ENCODE measurements at places on chromosomes 5 and 9.

DNA sequence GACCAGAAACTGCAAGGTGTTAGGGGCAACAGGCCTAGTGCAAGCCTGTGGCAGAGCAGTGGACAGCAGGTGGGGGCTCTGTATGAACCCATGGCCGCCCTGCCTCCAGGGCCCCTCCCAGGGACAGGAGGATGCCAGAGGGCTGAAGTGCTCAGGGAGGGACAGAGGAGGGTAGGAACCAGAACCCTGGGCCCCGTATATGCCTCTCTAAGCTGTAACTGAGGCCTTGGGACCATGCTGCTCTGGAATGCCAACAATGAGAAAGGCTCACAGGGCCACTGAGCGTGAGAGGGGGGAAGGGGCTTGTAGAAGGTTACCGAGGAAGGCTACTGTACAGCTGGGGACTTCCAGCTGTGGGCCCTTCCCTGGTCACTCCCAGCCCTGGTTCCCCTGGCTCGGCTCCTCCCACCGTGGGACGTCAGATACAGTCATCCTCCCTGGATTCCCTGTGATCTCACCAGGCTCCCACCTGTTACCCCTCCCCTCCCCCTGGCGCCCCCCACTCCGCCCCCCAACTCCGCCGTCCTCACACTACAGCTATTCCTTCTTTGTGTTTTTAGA lies 21.1 kb downstream of the AQP7 start:
- no peak for DNase-seq

- DNase-seq, result no peak
Observed at GRCh38 chr9:133472277-133472645, 6.6 kb downstream of the SLC2A6 start.

DNA sequence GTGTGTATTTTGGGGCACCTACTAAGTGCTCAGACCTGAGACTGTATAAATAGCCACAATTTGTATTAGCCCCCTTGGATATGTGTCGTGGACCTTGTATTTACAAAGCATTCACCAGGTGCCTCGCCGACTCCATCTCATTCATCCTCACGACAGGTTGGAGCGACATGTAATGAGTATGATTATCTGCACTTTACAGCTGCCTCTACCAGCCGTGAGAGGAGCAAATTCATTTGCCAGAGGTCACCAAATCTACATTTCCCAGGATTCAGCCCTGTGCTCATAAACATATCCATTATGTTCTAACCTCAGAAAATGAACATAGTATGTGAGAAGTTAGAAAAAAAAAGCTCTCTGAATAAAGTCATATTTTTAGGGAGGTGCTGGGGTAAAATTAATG lies 167.4 kb downstream of the ZDHHC21 start:
- no peak for DNase-seq

DNA sequence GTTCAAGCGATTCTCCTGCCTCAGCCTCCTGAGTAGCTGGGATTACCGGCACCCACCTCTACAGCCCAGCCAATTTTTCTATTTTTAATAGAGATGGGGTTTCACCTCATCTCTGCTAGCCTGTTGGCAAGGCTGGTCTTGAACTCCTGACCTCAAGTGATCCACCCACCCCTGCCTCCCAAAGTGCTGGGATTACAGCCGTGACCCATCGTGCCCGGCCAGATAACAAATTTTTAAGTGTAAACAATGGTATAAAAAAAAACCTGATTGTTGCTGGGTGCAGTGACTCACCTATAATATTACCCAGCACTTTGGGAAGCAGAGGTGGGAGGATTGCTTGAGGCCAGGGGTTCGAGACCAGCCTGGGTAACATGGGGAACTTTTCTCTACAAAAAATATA lies 28.0 kb upstream of the N4BP3 start:
- no peak for DNase-seq

DNA sequence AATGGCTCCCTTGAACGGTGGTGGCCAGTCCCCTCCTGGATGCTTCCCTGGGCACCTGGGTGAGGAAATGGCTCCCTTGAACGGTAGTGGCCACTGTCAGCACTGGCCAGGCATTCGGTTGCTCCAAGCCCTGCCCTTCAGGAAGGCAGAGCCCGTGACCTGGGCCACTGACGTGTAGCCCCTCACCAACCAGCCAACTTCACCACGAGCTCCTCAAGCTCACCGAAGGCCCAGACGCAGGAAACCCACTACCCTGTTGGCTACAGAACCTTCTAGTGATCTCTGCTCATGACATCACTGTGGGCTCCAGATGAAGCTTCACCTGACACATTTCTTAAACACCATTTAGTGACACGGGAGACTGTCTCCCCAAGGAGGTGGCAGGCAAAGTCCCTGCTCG lies 9.2 kb downstream of the SLC6A3 start:
- no peak for DNase-seq

DNA sequence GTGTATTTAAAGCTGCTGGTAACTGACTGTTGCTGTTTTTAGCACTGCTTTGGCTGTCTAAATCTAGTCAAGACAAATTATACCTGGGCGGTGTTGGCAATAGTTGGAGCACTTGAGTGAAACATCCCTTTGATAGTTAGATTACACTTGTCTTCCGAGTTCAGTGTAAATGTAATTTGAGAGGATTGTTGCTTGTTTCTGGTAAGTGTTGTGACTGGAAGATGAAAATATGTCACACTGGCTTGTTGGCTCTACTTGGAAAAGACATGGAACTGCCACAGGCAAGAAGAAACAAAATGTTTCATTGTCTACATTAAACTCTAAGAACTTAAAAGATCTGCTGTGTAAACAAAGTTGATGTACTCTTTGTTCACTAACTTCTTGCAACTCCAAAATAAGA lies 49.2 kb upstream of the PTPRD start:
- no peak for DNase-seq

- no peak for DNase-seq
Observed at GRCh38 chr9:137511758-137512463, 38.3 kb downstream of the PNPLA7 start.

- peak; percentile 86 for DNase-seq
Observed at GRCh38 chr5:175464074-175464941, 14.1 kb upstream of the SFXN1 start.

DNA sequence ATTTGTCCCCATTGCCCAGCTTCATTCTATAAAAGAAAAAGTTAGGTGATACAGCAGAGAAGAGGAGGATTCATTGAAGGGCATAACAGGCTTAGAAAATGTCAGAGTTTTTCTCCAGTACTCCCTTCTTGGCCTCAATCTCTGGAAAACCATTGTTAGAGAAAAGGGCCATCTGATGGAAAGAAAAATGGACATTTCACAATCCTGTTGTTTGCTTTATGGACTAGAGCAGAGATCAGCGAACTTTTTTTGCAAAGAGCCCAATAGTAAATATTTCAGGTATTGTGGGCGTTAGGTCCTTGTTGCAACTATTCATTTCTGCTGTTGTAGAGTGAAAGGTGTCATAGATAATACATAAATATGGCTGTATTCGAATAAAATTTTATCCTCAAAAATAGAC lies 208.8 kb downstream of the TLE4 start:
- no peak for DNase-seq

DNA sequence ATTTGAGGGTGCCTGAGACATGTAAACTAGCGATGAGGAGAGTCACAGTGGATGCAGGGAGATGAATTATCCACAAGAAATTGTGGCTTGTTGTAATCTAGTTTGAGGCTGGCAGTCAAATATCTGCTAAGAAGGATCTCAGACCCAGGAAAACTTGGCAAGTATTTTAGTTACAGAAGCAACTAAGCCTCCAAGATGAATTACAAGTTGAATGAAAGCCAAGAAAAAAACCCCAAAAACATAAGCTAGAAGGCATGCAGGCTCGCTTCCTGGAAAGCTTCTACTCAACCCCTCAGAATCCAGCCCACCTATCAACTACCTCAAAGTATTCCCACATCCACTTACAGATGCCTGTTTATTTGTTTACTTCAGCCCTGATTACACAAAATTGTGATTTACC lies 696.9 kb downstream of the MAT2B start:
- DNase-seq, result no peak

DNA sequence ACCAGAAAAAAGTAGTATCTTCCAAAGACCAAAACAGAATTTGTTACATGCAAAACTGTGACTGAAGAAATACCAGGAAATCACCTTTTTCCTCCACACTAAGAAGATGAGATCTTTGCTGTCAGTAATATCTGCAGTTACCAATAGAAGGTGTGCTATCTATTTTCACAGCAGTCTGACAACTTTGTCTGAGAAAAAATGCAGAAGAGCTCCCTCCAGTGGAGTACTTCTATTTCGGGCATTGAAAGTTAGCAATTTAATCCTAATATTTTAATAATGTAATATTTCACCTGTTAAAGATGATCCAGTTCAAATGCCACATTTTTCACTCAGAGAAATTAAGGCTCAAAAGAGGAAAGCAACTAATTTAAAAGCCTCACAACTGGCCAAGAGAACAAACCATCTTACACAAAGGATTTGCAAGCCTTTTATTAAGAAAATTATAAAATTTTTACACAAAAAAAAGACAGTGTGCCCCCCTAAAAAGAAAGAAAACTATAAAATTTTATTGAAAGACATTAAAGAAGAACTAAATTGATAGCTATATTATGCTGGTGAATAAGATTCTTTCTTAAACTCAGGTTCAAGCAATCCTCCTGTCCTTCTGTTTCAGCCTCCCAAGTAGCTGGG lies 50.6 kb downstream of the DEPDC1B start:
- DNase-seq, result peak; percentile 5

DNA sequence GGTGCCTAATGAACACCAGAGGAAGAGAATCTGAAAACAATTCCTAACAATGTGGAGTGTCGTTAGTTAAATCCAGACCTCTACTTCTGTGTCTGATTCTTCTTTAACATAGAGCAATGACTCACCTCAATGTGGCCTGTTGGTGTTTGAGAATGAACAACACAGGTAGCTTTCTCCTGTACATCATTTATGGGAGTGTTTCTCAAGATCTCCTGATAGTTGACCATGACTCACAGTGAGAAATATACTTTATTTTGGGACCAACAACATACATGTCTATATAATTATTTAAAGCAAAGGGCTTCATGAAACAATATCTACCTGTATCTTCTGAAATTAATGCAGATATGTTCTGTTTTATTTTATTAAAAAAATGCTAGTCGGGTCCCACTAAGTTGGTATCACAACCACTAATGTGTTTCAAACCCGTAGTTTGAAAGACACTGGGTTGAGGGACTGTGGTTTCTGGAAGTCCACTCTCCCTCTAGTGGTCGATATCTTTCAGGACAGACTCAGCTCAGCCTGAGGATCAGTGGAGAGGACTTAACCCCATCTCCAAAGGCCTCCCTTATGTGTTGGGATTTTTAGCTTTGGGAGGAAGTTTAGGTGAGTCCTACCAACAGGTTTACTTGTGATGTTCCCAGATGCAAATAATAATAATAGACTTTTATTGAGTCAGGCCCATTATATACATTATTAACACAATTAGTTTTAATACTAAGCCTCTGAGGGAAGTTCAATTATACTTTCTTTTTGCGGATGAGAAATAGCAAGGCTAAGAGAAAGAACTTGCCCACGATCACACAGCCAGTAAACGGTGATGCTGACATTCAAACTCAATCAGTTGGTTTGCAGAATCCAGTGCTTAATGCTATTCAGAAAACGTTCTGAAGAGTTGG lies 70.0 kb upstream of the KLF9 start:
- DNase-seq, result peak; percentile 14

DNA sequence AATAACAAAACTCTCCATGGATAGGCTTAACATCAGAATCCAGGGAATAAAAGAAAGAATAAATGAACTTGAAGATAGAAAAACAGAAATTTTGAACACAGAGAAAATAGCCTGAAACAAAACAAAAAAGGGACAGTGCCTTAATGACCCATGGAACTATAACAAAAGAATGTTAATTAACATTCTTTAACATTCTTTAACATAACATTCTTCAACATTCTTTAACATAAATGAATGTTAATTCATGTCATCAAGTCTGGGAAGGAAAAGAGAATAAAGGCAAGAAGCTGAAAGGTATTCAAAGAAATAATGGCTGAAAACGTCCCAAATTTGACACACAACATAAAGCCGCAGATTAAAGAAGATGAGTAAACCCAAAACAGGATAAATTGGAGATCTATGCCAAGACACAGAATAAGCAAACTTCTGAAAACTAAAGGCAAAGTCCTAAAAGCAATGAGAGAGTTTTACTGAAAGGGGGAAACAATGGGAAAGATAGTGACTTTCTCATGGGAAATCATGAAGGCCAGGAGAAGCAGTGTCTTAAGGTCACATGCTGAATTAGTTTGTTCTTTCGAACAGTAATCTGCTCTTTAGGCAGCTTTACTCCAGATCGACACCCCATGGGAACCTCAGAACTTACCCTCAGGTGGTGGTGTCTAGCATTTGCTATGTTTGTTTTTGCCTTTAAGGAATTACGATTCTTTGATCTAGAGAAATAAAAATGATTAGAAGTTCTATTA lies 483.0 kb downstream of the KDM4C start:
- no peak for DNase-seq

DNA sequence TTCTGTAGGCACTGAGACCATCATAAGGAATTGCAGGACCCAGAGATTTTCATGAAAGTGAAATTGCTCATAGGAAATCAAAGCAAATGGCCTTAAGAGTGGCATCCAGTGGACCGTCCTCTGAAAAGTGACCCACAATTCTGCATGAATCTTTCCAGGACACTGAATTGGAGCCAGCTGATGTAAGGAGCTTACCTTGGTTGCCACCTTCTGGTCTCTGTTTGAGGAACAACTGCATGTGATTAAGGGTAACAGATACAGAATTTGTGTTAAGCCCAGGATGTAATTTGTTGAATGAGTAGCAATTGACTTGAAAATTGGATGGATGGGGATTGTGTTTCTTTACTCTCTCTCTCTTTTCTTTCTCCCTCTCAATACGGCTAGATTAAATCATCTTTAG lies 49.9 kb upstream of the GAS1 start:
- no peak for DNase-seq

DNA sequence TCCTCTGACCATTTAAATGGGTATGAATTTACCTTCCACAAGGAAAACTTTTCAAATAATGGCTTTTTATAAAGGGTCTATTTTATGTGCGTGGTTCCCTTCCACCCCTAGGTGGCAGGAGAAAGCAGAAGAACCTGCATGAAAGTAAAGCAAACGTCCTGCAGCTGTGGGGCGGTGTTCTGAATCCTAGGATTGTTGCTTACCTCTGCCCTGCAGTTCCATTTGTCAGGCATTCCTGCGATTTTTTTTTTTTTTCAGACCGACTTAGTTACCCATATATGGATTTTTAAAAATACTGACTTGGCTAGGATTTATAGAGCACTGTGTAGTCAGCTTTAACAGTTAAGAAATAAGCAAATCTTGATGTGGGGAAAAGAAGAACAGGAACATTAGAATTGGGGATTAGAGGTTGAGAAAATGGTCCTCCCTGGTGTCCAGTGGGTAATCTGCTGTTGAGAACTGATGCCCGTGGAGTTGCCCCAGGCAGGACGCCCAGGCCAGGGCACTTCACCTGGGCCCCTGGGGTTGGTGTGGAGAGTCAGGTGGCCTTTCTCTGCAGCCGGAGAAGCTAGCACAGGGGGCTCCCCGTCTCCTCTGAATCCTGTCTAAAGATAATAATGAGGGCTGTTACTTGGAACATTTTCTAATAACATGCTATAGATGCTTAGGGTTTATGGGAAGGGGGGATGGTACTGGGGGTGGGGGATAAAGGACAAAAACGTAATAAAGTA lies 30.4 kb upstream of the LTC4S start:
- peak; percentile 56 for DNase-seq

GRCh38 chr5:16932401-16932800 lies 3.7 kb downstream of the MYO10 start:
- DNase-seq, result no peak
